ENCODE measurements at places on chromosomes 4 and X.

DNA sequence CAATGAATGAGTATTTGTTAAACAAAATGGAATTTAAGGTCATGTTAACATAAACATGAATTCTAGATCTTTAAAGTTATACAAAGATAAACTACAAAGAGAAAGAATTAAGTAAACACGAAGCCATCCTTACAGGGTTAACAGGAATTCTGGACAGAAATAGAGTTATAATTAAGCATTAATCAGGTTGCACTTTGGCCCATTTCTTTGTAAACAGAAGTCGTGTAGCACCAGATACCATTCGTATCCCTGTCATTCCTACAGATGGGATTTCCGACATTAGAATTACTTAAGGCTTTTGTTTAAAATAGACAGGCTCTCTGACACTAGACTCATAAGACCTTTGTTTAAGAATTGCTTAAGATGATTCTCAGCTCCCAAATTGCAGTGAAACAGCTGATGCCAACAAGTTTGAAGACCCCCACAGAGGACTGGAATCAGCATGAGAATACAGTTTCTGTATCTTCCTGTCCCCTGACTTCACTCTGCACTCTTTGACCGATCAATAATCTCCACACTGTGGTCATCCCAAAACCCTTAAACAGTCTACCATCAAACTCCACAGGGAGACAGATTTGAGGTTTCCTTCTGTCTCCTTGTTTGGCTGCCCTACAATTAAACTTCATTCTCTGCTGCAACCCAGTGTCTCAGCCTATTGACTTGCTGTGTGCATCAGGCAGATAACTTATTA, 22.3 kb upstream of the TMEM150C start:
- no peak for DNase-seq

DNA sequence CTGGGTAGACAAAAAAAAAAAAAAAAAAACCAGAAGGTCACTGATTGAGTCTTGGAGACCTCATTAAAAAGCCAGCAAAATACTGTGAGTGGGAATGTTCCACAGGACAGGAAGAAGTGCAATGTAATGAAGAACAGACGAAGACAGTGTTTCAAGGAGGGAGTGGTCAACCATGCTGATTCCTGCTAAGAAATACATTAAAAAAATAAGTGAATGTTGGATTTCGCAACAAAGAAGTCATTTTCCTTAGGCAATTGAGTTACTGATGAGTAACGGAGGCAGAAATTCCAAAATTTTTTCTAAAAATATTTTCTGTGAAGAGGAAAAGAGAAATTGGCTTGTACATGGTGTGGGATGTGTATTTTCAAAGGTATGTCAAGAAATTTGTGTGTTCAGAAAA, 94.3 kb upstream of the FAM47B start:
- no peak for DNase-seq

GRCh38 chr4:176791591-176792325, 964 bp downstream of the VEGFC start:
- DNase-seq: no peak

GRCh38 chr4:56804551-56804950, 16.9 kb downstream of the SPINK2 start:
- DNase-seq: no peak

GRCh38 chr4:183986971-183987946, 82.2 kb downstream of the STOX2 start:
- peak; percentile 74 for DNase-seq

DNA sequence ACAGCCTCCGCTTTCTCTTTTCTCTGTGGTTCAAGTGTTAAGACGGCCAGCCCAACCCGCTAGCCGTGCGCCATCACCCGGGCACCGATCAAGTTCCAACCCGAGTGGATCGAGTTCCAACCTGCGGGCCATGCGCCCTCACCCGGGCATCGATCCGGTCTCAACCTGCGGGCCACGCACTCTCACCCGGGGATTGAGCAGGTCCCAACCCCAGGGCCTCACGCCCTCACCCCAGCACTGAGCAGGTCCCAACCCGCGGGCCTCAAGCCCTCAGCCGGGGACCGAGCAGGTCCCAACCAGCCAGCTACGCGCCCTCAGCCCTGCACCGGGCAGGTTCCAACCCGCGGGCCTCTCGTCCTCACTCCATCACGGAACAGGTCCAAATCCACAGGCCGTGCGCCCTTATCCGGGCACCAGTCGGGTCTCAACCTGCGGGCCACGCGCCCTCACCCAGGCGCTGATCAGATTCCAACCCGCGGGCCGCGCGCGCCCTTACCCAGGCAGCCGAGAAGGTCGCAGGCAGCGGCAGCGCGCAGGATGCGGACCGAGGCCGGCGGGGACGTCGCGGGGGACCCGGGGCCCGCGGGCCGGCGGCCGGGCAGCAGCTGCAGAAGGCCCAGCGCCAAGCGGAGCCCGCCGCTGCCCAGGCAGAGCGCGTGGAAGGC, 443 bp downstream of the GPR143 start:
- DNase-seq: no peak

GRCh38 chr4:141132072-141132708, 1.1 kb downstream of the RNF150 start:
- DNase-seq: no peak

DNA sequence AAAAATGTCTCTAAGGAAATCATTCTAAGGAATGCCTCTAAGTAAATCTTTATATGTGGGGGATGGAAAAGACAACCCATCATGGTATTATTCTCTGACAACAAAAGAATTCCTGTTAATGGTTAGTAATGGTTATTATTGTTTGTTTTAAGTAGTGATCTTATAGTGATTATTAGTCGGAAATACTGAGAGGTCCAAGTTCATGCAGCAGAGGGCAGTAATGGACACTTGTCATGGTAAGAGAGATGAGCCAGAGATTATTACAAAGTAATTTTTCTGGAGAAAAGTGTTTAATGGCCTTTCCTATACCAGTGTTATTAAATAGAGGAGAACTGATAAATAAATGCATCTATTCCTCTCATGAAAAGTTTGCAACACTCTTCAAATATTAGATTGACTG, 8.1 kb upstream of the DKK2 start:
- DNase-seq: no peak

DNA sequence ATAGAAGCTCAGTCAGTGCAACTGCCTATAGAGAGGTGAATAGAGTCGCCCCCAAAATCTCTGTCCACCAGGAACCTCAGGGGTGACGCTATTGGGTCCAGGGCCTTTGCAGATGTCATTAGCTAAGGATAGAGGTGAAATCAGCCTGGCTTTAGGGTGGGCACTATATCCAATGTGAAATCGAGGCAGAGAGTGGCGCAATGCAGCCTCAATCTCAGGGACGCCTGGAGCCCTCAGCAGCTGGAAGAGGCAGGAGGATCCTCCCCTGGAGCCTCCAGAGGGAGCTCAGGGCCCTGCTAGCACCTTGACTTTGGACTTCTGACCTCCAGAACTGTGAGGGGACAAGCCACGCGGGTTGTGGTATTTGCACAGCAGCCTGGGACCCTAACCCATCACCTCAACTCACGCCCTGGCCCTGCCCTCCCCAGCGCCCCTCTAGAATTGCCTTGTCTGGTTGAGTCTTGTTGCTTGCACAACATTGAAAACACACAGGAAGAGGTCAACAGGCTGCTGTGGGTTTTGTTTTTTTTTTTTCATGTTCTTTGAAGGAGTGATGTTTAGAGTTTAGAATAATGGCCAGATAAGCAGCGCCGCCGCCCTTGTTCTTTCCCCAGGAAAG, 89.4 kb upstream of the PSAPL1 start:
- DNase-seq: no peak

DNA sequence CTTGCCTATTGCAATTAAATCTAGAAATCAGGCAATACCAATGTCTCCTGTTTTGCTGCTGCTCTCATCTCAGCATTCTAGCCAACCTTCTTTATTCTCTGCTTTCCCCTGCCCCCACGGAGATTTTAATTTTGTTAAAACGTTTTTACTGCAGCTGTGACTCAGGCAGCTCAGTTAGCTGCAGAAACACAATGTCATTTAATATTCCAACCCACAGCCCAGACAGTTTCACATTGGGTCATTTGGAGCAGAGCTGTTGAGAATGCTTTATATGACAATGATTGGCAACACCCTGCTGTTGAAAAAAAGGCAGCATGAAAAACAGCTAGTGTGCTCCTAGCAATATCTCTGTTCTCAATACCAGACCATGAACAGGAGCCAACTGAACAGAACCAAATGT, 12.6 kb upstream of the SLC10A4 start:
- DNase-seq: no peak

DNA sequence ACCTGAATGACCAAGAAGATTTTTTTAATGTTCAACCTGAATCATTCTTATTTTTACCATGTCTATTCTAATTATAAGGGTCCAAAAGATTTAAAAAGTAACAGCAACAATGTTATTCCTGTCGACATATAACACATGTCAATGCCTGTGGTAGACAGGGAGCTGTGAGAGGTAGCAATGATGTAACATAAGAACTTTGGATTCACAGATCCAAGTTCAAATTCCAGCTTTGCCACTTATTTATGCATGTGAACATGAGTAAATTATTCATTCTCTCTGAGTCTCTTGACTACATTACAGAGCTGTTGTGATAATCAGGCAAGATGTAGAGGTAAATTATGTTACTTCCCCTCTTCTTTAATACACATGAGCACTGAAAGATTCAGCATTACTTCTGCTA, 54.5 kb downstream of the KLHL8 start:
- DNase-seq: no peak

GRCh38 chr4:78520808-78521226, 30.8 kb upstream of the ANXA3 start:
- no peak for DNase-seq

DNA sequence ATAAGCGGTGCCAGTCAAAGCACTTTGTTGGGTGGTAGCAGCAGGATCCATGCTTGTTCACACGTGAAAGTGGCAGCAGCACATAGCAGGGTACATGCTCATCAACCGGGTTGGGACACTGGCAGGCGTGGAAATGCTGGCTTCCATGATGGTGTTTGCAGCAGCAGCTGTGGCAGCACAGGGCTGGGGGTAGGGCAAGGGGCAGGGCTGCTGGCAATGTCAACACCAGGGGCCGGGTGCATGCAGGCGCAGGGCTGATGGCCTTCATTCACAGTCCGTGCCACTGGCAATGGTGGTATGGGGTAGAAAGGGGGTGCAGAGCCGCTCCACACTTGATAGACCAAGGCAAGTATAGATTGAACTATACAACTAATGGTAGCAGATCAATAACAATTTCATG, 374.7 kb upstream of the FAM241A start:
- DNase-seq: no peak

DNA sequence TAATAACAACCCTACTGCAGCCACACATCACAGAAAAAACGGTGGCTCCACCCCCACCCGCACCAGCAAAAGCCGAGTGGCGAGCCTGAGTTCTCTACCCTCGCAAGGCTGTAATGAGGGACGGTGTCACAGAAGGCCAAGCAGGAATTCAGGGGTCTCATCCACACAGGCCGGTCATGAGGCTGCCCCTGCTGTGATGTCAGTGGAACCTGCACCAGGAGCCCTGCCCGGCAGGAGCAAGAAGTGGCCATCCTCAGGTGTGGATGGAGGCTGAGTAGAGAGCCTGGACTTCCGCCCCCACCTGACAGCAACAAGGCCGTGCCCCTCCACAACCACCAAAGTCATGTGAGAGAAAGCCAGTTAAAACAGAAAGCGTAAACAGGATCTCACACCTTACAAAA, 20.6 kb downstream of the LYAR start:
- no peak for DNase-seq

- peak; percentile 2 for DNase-seq
These were observed 107.5 kb upstream of the RPL34 start for GRCh38 chr4:108512615-108513505.

GRCh38 chrX:123610915-123611314, 121.9 kb downstream of the THOC2 start:
- DNase-seq: no peak
